ENCODE measurements at places on chromosomes 12 and 14. TPM values are rescaled to one million over a fixed set of nuclear protein-coding genes. Genes with fewer than 3 reads are reported as not detected.

PRIMA1 gene
- 1.3 TPM for total RNA-seq

DNA sequence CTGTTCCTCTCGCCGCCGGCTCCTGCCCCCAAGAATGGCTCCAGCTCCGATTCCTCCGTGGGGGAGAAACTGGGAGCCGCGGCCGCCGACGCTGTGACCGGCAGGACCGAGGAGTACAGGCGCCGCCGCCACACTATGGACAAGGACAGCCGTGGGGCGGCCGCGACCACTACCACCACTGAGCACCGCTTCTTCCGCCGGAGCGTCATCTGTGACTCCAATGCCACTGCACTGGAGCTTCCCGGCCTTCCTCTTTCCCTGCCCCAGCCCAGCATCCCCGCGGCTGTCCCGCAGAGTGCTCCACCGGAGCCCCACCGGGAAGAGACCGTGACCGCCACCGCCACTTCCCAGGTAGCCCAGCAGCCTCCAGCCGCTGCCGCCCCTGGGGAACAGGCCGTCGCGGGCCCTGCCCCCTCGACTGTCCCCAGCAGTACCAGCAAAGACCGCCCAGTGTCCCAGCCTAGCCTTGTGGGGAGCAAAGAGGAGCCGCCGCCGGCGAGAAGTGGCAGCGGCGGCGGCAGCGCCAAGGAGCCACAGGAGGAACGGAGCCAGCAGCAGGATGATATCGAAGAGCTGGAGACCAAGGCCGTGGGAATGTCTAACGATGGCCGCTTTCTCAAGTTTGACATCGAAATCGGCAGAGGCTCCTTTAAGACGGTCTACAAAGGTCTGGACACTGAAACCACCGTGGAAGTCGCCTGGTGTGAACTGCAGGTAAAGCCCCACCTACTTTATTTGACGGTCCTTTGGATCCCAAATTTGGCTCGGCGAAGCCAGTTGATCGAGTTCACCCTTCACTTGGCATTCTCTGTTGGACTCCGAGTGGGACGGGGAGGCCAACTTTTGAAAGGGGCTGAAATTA lies 1.5 kb downstream of the WNK1 start:
- DNase-seq = no peak

DNA sequence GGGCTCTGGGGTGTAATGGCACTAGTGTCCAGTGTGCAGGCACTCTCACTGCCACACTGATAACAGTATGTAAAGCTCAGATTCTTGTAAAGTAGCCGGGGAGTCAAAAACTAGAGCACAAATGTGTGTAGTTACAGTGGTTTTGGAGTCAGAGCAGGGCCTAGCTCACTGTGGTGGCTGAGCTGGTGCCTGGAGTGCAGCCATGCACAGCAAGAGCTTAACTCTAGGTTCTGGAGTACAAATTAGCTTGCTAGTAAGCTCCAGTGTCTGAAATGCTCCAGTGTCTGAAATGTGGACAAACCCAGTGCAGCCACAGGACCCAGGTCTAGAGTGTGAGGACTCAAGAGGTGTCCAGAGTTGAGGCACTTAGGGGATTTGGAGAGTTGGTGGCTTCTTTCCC lies 149.2 kb downstream of the MSRB3 start:
- DNase-seq = no peak

TPH2 gene
- not detected for total RNA-seq

GRCh38 chr12:19458733-19459132 lies 19.4 kb downstream of the AEBP2 start:
- no peak for DNase-seq

FOXM1 gene
- 6.2 TPM for total RNA-seq

DNA sequence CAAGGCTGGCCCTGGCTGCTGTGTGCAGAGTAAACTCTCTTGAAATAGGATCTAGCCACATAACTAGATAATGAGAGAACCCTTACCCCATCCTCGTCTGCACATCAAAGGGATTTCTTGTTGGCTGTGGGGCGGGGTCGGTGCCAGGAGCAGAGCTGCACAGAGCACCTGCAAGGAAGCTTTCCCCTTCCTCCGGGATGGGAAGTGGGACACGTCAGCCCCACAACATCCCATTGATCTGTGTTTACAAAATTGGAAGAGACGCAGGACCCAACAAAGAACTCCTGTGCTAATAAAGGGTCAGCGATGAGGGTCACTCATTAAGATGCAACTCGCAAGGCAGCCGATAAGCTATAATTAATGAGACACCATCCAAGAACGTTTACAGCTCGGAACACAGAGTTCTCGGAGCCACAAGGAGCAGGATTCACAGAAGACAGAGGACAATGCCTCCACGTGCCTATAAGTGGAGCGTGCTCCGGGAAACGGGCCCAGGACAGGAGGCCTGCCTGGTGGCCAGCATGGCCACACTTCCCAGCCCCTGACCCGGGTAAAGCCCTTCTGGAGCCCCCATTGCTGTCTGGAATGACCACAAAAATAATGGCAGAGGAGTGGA lies 171.5 kb downstream of the SLC15A4 start:
- no peak for DNase-seq

DNA sequence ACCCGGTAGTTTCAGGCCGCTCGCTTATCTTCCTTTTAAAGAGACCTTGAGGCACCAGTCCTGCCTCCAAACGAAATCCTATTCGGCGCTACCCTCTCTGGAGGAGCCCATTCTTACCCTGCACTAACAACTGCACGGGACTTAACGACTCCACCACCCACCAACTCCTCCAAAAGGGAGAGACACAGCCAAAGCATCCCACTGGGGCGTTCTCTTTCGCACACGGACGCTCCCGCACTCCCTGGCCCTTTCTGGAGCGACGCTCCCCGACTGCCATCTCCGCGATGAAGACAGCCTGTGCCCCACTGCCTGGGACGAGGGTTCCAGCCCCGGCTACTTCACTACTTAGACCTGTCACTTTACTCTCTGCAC lies 650 bp downstream of the GALC start:
- DNase-seq = no peak

SLCO1B1 gene
- not detected for total RNA-seq

- DNase-seq = no peak
Observed at GRCh38 chr14:59249029-59249428, 60.6 kb downstream of the DAAM1 start.

GRCh38 chr14:37695866-37696265 lies 100.4 kb downstream of the TTC6 start:
- DNase-seq = no peak

PZP gene
- 1.7 TPM for total RNA-seq

GRCh38 chr14:90577661-90578282 lies 180.9 kb downstream of the CALM1 start:
- no peak for DNase-seq

GRCh38 chr14:69133206-69134125 lies 19.5 kb downstream of the DCAF5 start:
- DNase-seq = no peak
